ENCODE measurements at places on chromosomes 1 and 21.

- DNase-seq: no peak
Observed at GRCh38 chr1:119689511-119689910, 22.2 kb upstream of the PHGDH start.

DNA sequence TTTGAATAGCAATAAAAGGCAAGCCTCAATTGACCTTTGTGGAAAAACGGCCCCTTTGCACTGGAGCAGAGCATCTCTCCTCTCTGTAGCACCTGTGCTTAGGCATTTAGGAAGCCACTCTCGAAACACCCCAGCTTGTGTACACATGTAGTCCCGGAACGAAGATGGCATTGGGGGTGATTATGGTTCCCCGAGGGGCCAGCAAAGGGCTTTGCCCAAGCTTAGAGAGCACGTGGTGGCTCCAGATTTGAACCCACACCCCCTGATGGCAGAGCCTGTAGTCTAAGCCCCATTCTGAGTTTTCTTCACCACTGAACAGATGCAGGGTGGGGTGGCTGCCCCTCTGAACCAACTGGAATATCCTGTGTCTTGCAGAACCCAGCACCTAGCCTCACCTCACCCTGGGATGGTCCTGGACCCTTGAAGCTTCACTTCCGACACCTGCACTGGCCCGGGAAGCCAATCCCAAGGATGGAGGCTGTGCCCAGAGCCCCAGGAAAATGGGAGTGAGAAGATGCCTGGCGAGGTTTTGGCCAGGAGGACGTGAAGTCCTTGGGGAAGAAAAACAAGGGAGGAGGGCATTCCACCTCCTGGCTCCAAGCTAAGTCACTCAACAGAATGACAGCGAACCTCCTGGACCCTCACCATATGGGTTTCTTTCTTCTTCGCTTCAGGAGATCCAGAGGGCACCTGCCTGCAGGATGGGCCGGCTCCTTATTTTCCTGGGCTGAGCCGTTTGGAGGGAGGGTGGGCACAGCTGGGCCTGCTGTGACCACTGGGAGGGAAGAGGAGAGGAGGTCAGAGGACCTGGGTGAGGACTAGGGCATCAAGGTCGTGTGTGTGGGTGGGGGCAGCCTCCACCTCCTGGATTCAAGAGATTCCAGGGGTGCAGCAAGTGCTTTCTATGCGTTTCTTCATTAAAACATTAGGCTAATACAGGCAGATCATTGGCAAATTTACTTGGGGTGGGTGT is 37.7 kb downstream of the IGFN1 start:
- no peak for DNase-seq

- no peak for DNase-seq
Observed at GRCh38 chr21:15539376-15539775, 190.4 kb upstream of the USP25 start.

DNA sequence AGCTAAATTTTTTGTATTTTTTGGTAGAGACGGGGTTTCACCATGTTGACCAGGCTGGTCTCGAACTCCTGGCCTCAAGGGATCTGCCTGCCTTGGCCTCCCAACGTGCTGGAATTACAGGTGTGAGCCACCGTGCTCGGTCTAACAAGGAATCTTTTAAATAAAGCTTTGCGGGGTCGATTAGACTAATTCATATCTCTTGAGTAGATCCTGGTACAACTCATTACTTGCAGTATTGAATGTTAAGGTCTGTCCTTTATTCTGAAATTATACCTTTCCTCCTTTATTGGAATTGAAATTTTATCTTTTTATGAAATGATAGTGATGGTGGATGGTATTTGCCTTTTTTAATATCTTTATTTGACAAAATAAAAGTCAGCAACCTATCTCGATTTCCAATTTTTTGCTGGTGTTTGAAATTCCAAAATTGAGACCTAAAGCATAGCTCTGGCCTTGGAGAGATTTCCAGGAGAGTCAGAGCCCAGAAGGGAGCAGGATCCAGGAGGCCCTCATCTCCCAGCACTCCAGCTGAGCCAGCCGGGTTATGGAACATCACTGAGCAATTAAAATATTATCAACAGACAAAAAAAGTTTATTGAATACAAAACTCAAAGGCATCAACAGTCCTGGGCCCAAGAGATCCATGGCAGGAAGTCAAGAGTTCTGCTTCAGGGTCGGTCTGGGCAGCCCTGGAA is 4.7 kb downstream of the S100A2 start:
- no peak for DNase-seq

- DNase-seq: no peak
Observed at GRCh38 chr1:101166583-101167120, 70.2 kb upstream of the S1PR1 start.

GRCh38 chr1:160171354-160171753 is 19.0 kb upstream of the CASQ1 start:
- no peak for DNase-seq

All from stimulated activated CD8-positive, alpha-beta memory T cell treated with anti-CD3 and anti-CD28 coated beads, Interleukin-2, amount 100 ng/mL, for 48 hours (primary cell).